Bronchial epithelial cell (primary cell): ENCODE measurements at places on chromosomes 2 and 18. TPM values are rescaled to one million over a fixed set of nuclear protein-coding genes. Genes with fewer than 3 reads are reported as not detected.

Gene SKA1
- total RNA-seq, result 0.26 and 0.51 TPM in 2 replicates

Gene SMCHD1
- total RNA-seq, result 42.1 and 45.3 TPM in 2 replicates

Gene AOX1
- 8.4 and 15.7 TPM in 2 replicates for total RNA-seq

Gene CSRNP3
- 0.26 and 0.38 TPM in 2 replicates for total RNA-seq

Gene TRIM43
- total RNA-seq, result under 0.01 TPM in 1 of 2 replicates, not detected in the other

Gene SLC23A3
- total RNA-seq, result 1.3 and 1.9 TPM in 2 replicates

Gene LGALSL
- 10.0 and 14.0 TPM in 2 replicates for total RNA-seq

Gene ASB18
- total RNA-seq, result 0.38 TPM in 1 of 2 replicates, not detected in the other

Gene UGT1A8
- under 0.01 TPM in 2 replicates for total RNA-seq

Gene CYS1
- 0.26 TPM in 2 replicates for total RNA-seq

Gene DPYSL5
- total RNA-seq, result not detected in 2 replicates

Gene CD207
- not detected in 2 replicates for total RNA-seq

Gene CD28
- not detected in 2 replicates for total RNA-seq

Gene ARHGAP28
- 0.26 and 0.38 TPM in 2 replicates for total RNA-seq

Gene OXER1
- total RNA-seq, result not detected in 2 replicates

Gene GALNT3
- total RNA-seq, result 56.7 and 59.5 TPM in 2 replicates

Gene ALKAL2
- total RNA-seq, result not detected in 2 replicates

Gene DSG4
- under 0.01 TPM in 1 of 2 replicates, not detected in the other for total RNA-seq

Gene UGT1A5
- total RNA-seq, result 0.26 and 3.3 TPM in 2 replicates
